ENCODE measurements at places on chromosomes 3 and 15.

DNA sequence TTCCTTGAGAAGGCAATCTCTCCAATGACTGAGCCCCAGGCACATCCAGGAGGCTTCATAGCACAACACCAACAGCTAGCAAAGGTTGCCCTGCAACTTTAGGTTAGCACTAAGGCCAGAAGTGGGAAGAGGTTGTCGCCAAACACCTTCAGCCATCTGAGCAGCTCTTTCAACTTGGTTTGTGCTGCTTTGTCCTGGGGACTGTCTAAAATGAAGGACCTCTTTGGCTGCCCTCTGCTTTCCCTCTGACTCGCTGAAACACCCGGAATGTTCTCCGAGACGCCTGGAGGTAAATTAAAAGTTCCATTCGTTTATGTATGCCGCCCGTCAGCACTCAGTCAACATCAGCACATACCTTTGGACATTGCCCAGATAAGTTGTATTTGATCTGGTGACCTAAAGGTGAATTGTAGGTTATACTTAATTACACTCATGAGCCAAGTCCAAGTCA, 121.2 kb upstream of the NR2F2 start:
- DNase-seq: no peak

GRCh38 chr3:194316918-194317317, 34.2 kb downstream of the CPN2 start:
- no peak for DNase-seq

DNA sequence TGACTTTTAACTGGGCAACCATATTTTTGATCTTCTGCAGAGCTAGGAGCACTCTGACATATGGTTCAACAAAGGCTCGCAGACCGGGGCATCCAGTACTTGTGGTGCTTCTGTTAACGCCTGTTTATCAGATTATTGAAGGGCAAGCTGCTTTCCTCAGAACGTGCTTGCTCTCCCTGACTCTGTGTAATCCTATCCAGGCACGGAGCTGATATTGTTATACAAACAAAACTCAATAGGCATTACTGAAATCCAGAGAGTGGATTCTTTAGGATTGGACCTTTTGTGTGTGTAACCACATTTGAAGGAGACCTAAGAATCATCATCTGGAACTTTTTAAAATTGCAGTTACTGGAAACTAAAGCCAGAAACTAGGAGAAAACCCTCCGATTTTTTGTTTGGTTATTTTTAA, 246.5 kb downstream of the PTPRG start:
- DNase-seq: no peak

DNA sequence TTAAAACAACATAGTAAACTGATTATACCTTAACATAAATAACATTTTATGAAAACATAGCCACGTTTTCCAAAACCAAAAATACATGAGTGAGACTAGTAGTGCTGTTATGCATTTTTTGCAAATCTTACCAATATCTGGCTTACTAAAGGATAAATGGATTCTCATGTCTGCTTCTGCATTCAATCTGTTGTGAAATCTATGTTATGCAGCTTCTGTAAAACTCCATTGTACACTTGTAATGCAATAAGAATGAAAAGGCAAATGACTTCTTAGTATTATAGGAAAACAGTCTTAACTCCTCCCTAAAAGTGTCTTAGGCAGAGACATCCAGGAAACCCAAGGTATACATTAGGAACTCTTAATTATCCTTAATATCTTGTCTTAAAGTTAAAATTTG, 330.9 kb upstream of the THBS1 start:
- DNase-seq: no peak

DNA sequence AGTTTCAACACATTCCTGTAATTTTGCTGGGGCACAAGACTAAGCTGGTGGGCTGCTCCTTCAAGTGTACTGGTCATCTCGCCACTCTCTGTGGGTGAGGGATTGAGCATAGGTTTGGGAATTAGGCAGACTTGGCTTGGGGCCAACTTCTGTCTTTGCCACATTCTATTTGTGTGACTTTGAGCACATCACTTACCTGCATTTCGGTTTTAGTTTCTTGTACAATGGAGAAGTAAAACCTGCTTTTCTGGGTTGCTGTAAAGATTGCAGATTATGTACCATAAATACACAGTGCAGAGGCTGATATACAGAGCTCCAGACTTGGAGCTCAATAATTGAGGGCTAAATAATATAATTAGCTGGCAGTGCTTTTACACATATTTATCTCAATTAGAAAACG, 162.1 kb downstream of the C3orf38 start:
- no peak for DNase-seq

DNA sequence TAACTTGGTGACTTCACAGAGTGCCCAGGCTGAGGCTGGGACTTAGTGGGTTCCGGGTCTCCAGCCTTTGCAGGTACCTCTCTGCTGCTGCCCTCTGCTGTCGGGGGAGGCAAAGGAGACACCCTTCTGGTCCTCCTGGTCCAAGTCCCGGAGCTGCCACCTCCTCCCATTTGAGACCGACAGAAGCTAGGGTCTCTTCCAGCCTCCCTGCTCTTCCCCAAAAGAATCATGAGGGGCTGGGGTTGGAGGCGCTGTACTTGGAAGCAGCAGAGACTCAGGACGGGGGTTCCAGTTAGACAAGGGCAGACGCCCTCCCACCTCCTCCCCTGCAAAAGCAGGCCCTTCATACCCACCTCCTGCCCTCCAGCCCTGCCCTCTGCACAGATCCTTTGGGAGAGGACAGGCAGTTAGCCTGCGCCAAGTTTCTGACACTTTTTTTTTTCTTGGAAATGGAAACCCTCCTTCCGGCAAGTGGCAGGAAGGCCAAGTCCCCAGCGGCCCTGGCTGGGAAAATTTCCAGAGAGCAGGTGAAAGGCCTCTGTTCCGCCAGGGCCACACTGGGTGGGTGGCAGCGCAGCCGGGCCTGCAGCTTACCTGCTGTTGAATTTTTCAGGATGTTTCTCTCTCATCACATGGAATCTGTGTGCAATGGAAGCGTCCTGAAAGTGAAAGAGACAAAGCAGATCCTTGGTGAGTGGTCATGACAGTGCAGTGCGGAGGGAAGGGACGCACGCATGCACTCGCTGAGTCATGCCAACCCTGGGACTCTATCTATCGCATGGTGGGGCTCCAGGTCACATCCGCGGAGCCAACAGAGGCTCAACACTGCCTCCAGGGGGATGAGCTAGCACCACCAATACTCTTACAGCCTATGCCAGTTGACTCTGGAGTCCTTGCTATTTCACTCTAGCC, 119.9 kb downstream of the DGKG start:
- DNase-seq: peak; percentile 72

Data from right cardiac atrium (tissue), 5 donors.